ENCODE measurements at places on chromosomes 6 and 20.

DNA sequence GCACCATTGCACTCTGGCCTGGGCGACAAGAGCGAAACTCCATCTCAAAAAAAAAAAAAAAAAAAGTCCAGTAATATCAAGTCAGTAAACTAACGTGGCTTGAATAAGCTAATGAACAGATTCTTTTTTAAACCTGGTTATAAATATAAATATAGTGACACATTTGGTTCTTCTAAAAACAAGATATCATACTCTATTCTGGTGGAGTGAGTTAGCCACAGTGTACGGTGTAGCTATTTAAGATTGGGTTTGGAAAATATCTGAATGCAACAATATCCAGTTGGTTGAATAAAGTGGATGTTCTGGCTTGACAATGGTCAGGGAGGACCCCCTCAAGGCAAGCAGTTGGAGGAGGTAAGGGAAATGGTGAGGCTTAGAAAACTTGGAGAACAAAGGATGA is 5.9 kb upstream of the DEK start:
- no peak for DNase-seq

GRCh38 chr20:3932681-3933080 is 43.5 kb downstream of the PANK2 start:
- DNase-seq: no peak

GRCh38 chr6:107602321-107603005 is 112.5 kb downstream of the SOBP start:
- DNase-seq: no peak

GRCh38 chr6:11069760-11070159 is 23.9 kb upstream of the SMIM13 start:
- no peak for DNase-seq

DNA sequence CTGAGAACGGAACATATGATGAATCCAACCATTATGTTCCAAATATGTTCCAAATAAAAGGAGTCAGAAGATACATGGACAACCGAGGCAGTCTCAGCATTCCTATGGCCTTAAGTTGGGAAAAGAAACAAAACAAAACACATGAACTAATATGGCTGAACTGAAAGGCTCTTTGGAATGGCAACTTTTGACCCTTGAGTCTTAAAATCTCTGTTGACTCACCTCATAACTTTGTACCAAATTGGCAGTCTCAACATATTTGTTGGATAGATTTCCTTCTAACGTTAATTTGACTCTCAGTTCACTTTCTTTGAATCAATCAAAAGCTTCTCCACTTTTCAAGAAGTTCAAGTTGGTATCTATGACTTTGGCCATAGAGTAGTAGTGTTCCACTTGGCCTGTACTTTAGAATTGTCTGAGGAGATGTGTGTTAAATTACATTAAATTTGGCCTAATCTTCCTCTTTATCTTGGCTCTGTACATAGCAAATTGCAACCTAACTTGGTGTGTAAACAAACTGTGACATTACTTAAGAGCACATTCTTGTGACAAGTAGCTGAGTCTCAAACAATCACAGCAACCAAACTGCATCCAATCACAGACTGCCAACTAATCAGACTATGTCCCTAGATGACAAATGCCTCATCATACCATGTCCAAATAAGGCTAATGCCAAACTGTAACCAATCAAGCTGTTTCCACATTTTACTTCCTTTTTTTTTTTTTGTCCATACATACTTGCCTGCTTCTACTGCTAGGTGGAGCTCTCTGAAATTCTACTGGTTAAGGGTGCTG is 208.8 kb downstream of the BMP2 start:
- DNase-seq: no peak

GRCh38 chr6:42932412-42932811 is 3.1 kb downstream of the CNPY3 start:
- no peak for DNase-seq

DNA sequence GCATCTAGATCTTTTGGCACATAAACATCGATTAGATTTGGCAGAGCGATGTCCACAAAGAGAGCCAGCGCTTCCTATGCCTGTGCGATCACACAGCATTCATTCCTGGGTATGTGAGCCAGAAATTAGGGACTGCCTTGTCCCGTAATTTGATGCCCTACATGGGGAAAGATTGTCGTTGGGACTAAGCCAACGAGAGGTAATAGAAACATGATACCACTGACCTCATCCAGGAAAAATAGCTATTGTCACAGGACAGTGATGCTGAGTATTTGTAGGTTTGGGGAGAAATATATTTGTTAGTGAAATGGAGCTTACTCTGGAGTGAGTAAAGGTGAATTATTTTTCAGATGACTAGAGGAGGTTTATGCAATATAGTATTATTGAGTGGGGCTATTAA is 154.0 kb downstream of the TSHZ2 start:
- DNase-seq: no peak

DNA sequence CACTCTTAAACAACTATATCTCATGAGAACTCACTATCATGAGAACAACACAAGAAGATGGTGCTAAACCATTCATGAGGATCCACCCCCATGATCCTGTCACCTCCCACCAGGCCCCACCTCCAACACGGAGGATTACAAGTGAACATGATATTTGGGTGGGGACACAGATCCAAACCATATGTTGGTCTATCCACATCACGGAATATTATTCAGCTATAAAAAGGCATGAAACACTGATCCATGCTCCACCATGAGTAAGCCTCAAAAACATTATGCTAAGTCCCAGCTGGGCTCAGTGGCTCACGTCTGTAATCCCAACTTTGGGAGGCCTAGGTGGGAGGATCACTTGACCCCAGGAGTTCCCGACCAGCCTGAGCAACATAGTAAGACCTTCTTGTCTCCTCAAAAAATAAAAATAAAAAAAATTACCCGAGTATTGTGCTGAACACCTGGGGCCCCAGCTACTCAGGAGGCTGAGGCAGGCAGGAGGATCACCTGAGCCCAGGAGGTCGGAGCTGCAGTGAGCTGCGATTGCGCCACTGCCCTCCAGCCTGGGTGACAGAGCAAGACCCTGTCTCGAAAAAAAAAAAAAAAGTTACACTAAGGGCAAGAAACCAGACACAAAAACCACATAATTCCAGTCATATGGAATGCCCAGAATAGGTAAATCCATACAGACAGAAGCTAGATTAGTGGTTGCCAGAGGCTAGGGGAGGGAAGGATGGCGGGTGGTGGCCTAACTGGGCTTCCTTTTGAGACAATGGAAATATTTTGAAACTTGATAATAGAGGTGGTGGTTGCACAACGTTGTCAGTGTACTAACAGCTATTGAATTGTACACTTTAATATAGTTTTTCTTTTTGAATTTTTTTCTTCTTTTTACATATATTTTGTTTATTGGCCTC is 43.1 kb downstream of the ZNF217 start:
- DNase-seq: no peak

DNA sequence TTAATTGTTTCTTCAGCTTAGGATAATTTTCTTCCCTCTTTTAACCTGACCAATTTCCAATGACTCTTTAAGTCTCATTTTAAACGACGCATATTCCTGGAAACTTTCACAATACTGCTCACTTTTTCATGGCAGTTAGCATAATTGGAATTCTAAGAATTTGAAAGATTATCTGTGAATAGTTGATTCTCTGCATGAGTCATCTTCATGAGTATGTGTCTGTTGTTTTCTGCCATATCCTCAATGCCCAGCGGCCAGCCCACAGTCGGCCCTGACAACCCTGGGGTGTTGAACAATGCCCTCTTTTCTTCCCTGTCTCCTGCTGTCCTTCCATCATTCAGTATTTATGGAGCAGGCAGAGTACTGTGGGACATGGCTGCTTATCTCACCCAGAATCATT is 554.2 kb downstream of the CDH26 start:
- no peak for DNase-seq

DNA sequence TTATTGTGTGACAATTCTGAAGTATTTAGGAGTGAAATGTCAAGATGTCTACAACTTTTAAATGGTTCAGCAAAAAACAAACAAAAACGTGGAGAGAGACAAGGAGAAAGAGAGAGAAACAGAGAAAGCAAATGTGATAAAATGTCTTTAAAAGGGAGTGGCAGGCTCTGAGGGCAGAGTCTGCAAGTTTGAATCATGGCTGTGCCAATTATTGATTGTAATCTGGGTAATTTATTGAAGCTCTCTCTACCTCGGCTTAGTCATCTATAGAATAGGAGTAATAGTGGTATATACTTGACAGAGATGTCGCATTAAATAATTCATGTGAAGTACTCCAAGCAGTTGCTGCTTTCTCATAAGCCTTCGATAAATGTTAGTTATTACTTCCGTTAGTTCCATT is 61.3 kb upstream of the ARID1B start:
- no peak for DNase-seq

GRCh38 chr6:3391902-3392458 is 64.9 kb downstream of the SLC22A23 start:
- no peak for DNase-seq

DNA sequence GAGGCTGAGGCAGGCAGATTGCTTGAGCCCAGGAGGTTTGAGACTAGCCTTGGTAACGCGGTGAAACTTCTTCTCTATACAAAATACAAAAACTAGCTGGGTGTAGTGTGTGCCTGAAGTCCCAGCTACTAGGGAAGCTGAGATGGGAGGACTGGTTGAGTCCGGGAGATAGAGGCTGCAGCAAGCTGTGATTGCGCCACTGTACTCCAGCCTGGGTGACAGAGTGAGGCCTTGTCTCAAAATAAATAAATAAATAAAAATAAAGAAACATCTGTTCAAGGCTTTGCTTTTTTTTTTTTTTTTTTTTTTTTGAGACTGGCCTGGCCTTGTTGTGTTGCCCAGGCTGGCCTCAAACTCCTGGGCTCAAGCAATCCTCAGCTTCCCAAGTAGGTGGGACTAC is 23.7 kb upstream of the SLC23A2 start:
- DNase-seq: no peak

- DNase-seq: no peak
Observed at GRCh38 chr20:52303281-52303950, 111.8 kb upstream of the ZFP64 start.

DNA sequence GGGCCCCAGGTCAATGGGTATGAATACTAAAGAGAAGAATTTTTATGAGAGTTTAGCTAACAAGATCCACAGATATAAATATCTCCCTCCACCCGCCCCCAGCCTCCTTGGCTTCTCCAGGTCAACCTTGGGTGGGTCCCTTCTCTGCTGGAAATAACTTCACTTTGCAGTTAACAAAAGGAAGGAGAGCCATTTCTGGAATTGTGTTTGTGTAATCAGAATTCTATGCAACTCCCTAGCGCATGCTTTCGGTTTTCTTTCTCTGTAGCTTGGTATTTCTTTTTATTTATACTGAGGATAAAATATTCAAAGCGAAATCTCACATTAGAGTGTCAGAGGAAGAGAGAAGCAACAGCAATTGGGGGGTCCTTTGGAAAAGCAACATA is 27.1 kb downstream of the RIPOR2 start:
- DNase-seq: peak; percentile 75

- no peak for DNase-seq
Observed at GRCh38 chr20:44447827-44448419, 27.8 kb upstream of the TTPAL start.

DNA sequence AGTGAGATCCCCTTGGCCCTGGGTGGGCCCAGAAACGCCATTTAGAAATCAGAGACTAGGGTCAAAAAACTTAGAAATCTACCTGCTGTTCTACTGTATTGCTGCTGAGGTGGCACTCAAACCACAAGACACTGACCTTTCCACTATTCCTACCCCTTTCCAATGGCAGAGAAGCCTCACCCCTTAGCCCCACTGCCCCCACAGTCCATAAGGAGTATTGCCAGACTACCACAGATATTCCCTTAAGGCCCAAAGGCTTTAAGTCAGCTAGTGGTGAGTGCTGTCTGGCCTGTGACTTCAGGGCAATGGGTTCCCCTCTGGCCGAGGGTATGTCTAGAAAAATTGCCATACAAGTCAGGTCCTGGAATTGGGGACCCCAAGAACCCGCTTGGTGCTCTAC is 656.1 kb downstream of the COL12A1 start:
- no peak for DNase-seq

DNA sequence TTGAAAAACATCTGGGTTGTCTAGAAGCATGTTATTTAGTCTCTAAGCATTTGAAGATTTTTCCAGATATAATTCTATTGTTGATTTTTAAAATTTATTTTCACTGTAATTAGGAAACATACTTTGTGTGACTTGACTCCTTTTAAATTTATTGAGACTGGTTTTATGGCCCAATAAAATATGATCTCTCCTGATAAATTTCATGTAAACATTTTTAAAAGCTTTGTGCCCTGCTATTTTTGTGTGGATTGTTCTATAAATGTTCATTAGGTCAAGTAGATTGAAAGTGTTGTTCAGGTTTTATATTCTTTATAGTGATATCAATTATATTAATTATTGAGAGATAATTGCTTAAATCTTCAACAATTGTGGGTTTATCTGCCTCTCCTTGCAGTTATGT is 105.4 kb downstream of the RFX6 start:
- DNase-seq: no peak

DNA sequence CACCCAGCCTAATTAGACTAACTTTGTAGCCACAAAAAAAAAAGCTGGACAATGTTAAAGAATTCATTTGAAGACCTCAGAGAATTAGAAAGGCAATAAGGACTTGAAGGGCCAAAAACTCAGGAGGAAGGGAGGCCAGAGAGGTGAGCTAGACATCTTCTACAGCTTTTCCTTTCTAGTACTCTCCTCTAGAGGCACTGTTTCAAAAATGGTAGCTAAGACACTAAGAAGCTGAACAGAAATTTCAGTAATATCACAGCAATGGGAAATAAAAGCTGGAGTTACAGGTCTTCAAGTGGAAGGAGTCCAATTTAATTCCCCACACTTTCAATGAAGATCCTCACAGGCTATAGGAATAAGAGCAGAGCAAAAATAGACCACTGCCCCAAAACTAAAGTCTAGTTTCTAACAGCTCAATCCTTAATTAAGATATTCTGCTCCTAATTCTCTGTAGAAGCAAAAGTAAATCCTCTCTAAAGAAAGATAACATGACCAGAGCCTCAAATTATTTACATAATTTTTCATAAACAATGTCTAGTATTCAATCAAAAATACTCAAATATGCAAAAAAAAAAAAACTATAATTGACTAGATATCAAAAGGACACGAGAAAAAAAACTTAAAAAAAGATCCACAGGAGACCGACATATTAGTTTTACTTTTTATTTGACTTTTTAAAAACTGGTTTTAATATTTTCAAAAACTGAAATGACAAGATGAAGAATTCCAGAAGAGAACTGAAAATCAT is 63.7 kb downstream of the RNGTT start:
- no peak for DNase-seq

DNA sequence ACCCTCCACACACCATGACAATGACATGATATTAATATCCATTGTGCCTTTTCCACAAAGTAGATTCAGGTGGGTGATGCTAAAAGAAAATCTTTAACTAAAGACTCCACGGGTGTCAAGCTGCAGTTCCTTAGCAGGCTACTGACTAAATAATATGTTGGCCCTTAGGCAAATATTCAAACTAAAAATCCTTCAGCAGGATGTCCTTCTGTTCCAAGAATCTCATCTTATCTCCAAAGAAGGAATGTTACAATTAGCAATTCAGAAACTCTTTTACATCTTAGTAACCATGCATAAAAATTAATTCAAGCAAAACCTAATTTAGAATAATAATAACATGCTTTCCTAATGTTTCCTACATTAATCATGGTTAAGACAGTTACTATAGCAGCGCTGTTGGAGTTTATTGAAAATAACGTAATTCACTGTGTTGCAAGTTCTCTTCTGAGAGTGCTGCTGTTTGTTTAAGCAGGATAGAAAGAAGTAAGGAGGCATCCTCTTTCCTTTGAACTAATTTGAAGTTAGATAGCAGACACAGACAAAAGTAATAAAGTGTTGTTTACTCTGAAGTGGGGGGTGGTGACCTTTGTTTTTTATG is 414.8 kb upstream of the CDH4 start:
- no peak for DNase-seq

GRCh38 chr6:111201244-111201554 is 113.9 kb downstream of the SLC16A10 start:
- no peak for DNase-seq

All from GM04504 (cell line).